Umbilical cord (tissue), 2 donors: ENCODE measurements at places on chromosomes 3 and 15.

DNA sequence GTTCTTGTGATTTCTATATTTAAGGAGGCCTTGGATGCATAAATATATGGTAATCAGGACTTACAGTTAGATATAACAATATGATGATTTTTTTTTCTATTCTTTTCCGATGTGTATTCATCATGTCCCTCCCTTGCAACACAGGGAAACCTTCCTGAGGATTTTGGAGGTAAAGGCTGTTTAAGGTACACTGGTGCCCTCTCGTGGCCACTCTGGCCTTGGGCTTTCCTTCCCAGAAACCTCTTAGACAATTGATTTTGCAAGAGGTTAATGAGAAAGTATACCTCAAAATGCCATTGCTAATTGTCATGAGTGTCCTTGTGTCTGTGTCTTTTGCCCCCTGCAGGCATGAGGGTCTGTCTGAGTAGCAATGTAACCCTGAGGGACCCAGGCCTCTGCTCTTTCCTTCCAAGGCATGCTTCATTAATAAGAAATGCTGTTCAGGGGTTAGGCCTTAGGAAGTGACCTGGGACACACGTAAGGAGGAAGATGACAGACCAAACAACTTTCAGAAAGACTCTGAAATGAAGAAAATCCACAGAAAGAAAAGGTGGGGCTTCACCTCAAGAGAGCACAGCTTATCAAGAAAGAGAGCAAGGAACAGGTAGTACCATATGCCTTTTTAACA is 70.3 kb upstream of the PPP2R3A start:
- peak; percentile 67 for DNase-seq

DNA sequence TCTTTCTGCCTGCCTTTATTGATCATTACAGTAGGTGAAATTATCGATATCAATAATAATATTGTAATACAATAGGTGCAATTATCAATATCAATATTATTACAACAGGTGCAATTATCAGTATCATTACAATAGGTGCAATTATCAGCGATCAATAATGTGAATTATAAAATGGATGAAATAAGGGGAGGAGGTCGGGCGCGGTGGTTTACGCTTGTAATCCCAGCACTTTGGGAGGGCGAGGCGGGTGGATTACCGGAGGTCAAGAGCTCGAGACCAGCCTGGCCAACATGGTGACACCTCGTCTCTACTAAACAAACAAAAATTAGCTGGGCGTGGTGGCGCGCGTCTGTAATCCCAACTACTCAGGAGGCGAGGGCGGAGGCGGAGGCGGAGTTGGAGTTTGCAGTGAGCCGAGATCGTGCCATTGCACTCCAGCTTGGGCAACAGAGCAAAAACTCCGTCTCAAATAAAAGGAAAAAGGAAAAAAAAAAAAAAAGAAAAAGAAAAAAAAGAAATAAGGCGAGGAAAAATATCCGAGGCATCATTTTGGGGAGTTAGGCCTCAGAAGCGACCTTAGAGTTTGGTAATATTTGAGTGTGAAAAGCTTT is 611 bp upstream of the BNIP2 start:
- DNase-seq = peak; percentile 72

DNA sequence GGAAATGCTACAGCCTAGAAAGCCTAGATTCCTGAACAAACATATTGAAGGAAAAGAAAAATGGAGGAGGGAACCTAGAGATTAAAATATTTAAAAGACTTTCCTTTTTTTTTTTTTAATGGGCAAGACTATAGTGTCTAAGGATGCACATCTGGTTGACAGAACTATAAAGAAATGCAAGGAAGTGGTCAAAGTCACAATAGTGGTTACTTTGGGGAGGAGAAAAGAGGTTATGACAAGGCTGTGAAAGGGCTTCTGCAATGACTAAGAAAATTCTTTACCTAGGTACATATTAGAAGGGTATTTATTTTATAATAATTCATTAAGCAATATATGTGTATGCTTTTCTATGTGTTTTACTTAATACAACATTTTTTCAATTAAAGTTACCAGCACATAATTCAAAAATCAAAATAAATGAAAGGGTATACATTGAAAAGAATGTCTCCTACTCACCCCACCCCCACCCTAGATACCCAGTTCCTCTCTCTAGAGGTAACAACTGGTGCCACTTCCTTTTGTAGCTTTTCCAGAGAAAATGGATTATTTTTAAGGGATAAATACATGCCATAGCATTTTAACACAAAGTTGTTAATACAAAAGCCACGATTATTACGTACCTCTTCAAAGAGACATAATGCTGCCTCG is 70.1 kb downstream of the HERC1 start:
- DNase-seq = no peak

DNA sequence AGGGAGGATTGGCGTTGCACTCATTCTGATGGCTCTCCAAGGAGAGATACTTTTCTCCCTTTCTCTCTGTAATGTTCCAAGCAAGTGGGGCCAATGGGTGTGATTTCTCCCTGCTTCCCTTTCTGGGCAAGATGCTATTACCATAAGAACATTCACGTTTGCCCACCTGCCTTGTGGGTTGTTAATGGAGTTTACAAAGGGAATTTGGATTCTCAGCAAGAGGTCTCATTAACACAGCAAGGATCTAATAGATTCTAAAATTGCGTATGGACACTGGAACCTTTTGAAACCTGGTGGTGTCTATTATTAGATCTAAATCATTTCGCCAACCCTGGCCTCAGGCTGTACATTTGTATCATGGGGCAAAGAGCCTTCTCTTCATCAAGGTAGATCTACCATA is 74.1 kb downstream of the SLCO3A1 start:
- no peak for DNase-seq

GRCh38 chr3:62965311-62965710 is 90.1 kb upstream of the CADPS start:
- no peak for DNase-seq

DNA sequence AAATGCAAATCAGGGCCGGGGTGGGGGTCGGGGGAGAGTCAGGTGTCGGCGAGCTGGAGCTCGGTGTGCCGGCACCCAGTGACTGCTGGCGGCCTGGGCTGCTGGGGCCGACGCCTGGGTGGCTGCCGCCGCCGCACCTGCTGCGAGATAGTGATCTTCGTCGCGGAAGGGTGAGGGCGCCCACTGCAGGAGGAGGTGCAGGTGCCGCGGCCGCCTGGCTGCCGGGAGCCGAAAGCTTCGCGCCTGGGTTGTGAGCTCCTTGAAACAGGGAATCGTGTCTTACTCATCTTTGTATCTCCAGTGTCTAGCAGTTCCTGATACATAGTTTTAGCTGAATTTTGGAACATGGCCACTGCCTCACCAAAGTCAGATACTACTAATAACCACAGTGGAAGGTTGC is 64.0 kb upstream of the CPOX start:
- DNase-seq = no peak

GRCh38 chr3:123447416-123447748 is 1.5 kb downstream of the ADCY5 start:
- no peak for DNase-seq

- DNase-seq = no peak
These were observed 683.0 kb downstream of the NTRK3 start for GRCh38 chr15:87573534-87573933.

- DNase-seq = peak; percentile 98
These were observed at the start of gene MITF for GRCh38 chr3:69739204-69740102. MITF (plus strand) TSS chr3:69739464; CDS start chr3:69739598, 134 bp downstream.

DNA sequence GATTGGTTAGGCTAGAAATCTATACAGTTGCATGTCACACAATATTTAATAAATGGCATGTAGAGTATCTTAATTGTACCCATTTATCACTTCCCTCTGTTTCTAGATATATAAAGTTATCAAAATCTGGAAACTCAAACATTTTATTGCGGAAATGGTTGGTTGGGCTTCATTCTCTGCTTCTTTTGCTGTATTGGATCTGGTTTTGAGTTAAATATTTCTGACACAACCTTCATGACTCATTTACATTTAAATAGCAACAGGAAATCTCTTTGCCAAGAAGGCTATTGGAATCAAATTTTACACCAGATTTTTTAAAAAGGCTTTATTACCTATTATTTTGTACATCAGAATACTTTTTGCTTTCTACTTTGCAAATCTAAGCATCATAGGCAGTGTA is 153.8 kb downstream of the EBLN2 start:
- peak; percentile 52 for DNase-seq

DNA sequence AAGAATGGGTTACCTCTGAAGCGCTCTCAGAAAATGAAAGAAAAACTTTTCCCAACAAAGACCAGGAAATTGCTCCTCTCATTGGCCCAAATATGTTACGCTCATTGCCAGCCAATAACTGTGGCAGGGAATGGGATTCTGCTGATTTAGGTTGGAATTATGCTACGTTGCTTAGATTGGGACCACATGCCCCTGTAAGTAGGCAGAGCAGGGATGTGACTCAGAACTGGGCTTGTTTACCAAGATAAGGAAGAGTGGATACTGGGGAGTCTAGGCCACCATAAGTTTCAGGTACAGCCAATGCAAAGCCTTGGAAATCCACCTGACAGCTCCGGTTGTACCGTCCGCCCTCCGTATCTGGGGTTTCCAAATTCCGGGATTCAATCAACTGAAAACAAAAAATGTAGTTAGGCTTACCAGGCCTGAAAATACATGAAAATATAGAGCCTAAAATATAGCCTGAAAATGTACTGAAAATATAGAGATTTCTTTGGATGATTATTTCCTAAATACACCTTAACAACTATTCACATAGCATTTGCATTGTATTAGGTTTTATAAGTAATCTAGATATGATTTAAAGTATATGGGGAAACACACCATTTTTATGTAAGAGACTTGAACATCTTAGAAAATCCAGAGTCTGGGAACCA is 1.5 kb upstream of the TCF12 start:
- DNase-seq = no peak

GRCh38 chr3:46049093-46049492 is 21.8 kb upstream of the XCR1 start:
- DNase-seq = no peak

GRCh38 chr3:160697637-160698380 is 20.8 kb downstream of the ARL14 start:
- no peak for DNase-seq

DNA sequence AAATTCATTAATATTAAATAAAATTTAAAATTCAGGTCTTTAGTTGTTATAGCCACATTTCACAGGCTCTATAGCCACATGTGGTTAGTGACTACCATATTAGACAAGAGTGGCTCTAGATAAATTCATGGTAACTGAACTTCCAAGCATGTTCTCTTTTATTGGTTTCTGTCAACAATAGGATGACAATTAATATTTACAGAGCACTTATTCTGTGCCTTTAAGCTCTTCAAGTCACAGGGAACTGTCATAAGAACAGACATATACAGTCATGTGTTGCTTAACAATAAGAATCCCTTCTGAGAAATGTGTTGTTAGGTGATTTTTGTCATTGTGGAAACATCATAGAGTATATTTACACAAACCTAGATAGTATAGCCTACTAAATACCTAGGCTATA is 38.8 kb upstream of the SLC25A36 start:
- DNase-seq = no peak

DNA sequence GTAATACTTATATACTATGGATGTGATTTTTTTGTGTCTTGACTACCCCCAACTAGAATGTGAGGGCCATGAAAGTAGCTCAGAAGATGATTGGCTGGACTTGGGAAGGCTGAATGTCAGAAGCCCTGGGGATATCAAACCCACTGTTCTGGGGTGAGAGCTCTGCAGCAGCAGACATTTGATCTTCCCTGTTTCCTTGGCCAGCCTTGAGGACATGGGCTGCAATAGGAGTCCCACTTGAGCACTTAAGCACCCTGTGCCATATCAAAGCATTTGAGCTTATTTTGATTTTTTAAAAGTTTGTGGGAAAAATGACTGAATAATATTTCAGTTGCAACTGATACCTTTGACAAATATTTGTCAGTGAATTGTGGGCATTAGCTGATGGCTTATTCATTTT is 21.7 kb downstream of the GTF2E1 start:
- peak; percentile 12 for DNase-seq

GRCh38 chr3:128917291-128917690 is 37.9 kb downstream of the ACAD9 start:
- DNase-seq = peak; percentile 22

DNA sequence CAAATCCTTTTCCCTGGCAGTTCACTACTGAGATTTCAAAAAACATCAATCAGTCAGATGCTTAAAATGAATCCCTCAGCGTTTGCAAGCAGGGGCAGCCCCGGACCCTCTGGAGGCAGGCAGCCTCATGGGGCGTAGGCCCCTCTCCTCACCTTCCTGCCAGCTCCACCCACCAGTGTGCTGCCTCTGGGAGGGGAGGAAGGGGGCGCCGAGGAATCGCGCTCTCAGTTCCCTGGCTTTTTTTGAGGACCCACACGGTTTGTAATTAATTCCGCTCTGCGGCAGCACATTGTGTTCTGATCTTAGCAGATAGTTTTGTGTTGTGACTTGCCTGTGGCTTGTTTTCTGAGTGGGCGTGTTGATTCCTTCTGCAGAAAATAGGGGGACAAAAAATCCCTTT is 159.9 kb downstream of the KLF13 start:
- no peak for DNase-seq

GRCh38 chr3:24339266-24339825 is 155.3 kb downstream of the THRB start:
- DNase-seq = no peak

DNA sequence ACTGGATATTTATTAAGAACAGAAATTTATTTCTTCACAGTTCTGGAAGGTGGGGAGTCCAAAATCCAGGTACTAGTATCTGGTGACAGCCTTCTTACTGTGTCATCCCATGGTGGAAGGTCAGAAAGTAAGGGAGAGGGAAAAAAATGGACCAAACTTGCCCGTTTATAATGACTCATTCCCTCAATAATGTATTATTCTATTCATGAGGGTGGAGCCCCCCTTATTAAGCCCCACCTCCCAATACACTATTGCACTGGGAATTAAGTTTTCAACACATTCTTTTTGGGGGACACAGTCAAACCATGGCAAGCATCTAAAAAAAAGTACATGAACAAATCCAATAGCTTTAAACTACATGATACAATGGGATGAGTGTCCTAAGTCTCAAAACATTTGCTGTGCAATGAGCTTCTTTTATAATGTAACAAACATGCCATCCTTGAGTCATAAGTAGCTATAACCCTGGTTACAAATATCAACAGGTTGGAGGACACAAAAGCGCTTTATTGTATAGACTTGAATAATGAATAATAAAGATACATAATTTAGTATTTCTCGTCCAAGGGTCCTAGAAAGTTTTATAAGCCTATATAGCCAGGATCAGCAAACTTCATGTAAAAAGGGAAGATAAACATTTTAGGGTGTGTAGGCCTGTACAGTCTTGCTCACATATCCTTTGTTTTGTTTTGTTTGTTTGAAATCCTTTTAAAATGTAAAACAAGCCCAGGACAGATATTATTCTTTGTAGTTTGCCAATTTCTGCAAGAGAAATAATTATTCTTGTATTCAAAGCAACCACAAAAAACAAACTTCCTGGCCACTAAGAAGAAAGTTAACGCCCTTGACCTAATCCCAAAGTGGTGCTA is 160.6 kb upstream of the RAP2B start:
- DNase-seq = no peak

DNA sequence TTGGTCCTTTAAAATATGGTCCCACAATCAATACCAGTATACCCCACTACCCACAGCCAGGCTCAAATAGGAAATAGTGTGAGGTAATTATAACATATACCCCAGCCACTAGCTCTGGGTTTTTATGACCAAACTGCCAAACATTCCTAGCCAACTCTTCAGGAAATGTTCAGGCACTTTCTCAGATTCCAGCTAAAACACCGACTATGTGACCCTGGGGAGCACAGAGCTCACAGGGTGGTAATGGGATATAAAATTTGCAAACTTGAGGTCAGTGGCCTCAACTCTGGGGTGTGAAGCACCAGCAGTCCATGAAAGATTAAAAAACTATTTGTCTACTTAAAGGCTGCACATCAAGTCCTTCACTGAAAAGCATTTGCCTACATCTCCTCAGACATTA is 12.9 kb downstream of the FBN1 start:
- no peak for DNase-seq
